ENCODE measurements at places on chromosomes 7 and 10.
A peak's percentile ranks its signal among the peaks of the same experiment; 100 is the strongest.

DNA sequence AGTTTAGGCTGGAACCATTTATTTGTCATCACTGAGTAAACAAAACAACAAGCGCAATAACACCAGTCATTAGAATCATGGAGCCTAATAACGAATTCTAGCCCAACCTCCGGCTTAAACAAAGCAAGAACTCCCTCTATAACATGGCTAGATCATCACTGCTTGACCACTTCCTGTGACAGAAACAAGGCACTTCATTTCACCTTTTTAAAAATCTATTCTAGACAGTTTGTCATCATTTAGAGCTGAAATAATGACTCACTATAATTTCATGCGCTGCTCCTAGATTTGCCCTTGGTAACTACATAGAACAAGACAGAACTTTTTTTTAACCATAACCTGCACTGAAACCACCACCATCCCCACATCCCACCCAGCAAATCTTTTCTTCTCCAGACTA, 81.3 kb downstream of the OSBPL3 start:
- DNase-seq: peak; percentile 60

DNA sequence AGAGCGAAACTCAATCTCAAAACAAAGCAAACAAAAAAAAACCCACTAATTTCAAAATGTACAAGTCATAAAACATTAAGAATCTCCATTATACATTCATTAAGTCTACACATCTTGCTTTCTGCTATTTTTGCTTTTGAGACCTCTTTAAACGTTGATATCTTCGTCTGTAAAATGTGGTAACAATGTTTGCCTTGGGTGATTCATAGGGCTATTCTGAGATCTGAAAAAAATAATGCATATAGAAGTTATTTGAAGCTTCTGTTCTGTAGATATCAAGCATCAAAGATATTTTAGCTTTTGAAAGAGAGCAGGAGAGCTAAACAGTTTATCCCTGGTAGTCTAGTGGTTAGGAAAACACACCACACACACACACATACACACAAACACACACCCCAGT, 158.1 kb upstream of the PLXDC2 start:
- peak; percentile 51 for DNase-seq

DNA sequence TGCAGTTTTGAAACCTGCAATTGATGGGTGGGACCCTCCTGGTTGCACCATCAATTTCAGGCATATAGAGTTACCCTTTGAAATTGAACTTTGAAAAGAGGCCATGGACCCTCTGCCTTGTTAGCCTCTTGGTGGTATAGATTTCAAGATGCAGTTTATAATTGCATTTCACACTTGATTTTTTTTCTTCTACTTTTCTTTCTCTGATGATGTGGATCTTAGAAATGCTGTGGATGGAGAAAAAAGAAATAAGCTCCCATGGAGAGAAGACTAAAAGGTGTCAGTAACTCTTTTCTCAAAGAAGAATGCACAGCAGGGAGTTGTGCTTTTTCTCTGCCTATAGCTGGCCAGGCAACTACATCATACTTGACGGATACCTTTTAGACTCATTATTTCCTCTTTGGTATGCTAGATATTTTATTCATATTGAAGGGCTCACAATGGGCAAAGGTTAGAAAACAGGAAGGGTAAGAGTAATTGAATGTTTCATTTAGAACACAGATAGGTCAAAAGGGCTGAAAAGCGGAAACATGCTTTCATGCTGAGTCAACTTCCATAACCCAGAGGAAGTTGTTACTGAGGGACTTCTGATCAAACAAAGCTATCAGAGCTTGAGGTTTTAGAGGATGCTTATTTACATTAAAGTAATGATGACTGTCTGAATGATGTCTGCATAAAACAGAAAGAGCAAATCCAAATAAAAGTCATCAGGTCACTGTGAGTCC, 773.2 kb upstream of the LRRN3 start:
- peak; percentile 74 for DNase-seq

DNA sequence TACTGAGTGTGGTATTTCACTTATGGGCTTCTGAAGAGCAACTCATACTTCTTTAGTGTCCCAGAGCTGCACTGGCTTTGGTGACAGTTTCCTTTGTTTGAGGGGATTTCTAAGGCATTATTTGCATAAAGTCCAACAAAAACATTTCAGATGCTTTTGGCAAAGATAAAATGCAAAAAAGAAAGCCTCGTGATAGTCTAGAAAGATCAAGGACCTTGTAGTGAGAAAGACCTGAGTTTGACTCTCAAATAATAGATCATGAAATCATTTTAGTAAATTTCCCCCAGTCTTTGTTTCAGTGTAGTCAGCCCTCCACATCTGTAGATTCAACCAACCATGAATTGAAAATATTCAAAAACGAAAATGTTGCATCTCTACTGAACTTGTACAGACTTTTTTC, 107.4 kb downstream of the EEPD1 start:
- DNase-seq: no peak

GRCh38 chr7:93145354-93145753, 2.8 kb downstream of the SAMD9L start:
- no peak for DNase-seq

DNA sequence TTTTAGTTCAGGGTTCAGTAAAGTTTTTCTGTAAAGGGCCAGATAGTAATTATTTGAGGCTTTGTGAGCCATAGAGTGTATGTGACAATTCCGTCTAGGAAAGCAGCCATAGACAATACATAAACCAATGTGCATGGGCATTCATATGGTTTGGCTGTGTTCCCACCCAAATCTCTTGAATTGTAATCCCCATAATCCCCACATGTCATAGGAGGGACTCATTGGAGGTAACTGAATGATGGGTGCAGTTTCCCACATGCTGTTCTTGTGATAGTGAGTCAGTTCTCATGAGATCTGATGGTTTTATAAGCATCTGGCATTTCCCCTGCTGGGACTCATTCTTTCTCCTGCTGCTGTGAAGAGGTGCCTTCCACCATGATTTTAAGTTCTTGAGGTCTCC, 29.9 kb downstream of the SEC61G start:
- DNase-seq: no peak

- DNase-seq: no peak
These were observed 6.3 kb downstream of the ABCC2 start for GRCh38 chr10:99788598-99789256.

- no peak for DNase-seq
These were observed 791.2 kb downstream of the GRID1 start for GRCh38 chr10:85575441-85575840.

DNA sequence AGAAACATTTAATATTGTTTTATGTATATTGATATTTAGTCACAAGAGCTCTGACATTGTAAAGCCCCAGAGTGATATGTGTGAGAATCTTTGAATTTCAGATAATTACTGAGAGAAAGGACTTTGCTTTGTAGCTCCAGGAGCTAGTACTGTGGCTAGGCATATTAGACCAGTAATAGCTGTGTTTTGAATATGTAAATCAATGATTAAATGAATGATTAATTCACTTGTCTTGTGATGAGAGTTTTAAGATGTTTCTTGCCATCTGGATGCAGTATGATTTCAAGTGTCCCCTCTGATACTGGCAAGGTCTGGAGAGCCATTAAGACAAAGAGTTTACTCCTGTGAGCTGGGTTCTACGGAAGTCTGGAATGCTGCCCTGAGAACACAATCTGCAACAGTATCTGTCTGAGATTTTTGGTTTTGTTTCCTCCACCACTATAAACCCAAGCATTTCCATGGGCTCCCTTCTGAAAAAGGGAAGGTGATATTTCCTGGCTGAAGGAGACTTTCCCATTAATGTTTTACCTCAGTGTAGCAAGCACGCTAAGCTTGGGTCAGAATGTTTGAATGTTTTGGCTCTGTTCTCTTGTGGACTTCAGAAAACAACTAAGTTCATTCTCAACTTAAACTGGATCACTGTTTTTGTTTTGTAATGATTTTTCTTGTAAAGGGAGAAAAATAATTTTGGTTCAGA, 61.3 kb upstream of the BICC1 start:
- no peak for DNase-seq

DNA sequence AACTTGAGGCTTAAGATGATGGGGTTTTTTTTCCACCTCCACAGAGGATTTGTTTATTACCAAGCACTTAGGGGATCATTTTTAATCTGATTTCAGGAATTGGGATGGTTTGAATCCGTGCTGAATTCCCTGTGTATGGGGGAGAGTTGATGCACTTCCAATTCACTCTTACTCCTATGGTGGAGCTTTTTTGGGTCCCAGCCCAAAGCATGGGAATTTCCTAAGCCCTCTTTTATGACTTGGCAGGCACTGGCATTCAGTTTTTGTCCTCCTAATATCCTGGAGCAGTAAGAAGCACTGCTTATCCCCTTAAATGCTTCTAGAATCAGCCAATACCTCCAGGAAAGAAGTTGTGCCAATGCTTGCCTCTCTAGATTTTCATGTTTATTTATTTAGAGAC, 78.7 kb downstream of the HYCC1 start:
- no peak for DNase-seq

Measured in brain microvascular endothelial cell (primary cell).